ENCODE measurements at places on chromosomes 7 and 10. TPM values are rescaled to one million over a fixed set of nuclear protein-coding genes. Genes with fewer than 3 reads are reported as not detected.

DNA sequence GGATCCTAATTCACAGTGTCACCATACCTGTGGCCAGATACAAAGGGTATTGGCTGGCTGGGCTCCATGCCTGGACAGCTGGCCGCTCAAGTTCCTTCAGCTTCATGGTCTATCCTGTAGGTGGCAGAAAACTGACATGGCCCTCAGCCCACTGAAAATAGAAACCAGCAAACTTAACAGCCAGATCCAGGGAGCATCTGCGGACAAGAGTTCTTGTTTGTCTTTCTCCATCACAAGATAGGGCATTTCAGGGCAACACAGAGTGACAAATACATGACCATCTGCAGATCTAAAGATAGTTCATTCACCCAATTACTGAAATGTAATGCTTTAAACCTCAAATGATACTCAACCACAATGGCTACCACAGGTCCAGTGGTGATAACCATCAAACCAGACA lies 2.8 kb downstream of the SEC31B start:
- H3K4me1 ChIP-seq, result peaks cover 14% of the 10 kb centered on the region
- no peak overlapping the region for H3K4me3 ChIP-seq
- no peak overlapping the region for H3K27ac ChIP-seq
- DNase-seq, result no peak
- H3K36me3 ChIP-seq, result peaks cover 6% of the 10 kb centered on the region

DNA sequence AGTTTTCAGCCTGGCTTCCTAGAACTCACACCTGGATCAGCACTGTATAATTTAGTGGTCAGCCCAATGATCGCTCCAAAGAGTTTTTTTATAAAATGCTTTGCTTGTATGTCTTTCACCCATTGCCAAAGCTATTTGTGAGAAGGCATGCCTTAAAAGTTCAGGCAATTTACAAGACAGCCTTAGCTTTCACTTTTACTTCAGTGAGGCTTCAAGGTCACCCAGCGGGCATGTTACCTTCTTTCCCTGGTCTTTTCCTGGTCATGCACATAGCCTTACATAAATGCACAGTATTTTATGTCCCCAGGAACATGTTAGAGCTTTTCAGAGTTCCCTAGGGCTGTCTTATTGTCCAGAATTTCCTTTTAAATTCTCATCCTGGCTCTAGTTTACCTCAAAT lies 179.9 kb upstream of the TMEM72 start:
- DNase-seq, result no peak
- no peak overlapping the region for H3K4me3 ChIP-seq
- H3K27me3 ChIP-seq, result peaks cover under 1% of the 10 kb centered on the region
- no peak overlapping the region for H3K27ac ChIP-seq

Gene KEL
- total RNA-seq, result not detected

Gene MKI67
- total RNA-seq, result 0.91 TPM

Gene FGL2
- 217 TPM for total RNA-seq

DNA sequence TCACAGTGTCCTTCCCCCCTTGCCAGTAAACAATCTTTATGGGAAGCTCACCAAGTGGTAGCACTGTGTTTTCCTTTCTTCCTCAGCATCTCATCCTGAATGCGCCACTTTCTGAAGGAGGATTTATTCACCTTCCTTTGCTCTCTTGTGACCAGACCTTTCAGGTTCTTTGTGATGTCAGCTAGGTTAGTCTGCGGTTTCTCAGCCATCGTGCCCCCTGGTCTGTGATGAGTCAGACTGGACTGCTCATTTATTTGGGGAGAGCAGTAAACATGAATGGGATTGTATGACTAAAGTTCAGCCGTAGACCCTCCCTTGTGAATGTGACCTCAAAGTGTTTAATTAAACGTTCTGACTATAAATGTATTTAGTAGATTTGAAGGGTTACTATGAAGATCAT lies 235.1 kb upstream of the CELF2 start:
- H3K4me3 ChIP-seq, result no peak overlapping the region
- H3K27ac ChIP-seq, result no peak overlapping the region
- DNase-seq, result no peak
- no peaks in the 10 kb centered on the region for H3K36me3 ChIP-seq
- no peaks in the 10 kb centered on the region for H3K27me3 ChIP-seq
- H3K4me1 ChIP-seq, result peaks cover 2% of the 10 kb centered on the region

Gene HGF
- 5.2 TPM for total RNA-seq

Gene NEUROD6
- not detected for total RNA-seq

DNA sequence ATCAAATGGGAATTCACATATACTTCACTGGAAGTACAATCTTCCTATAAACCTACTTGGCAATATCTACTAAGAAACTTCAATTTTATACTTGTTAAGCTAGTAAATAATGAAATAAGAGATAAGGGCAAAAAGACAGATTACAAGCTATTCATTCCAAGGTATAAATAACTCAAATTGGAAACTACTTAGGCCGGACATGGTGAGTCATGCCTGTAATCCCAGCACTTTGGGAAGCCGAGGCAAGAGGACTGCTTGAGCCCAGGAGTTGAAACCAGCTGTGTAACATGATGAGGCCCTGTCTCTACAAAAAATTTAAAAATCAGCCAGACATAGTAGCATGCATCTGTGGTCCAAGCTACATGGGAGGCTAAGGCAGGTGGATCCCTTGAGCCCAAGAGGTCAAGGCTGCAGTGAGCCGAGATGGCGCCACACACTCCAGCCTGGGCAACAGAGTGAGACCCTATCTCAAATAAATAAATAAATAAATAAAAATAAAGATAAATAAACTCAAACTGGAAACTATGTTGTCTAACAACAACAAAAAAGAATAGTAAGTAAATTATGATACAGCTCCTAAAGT lies 37.6 kb downstream of the ARHGAP21 start:
- no peak overlapping the region for H3K4me3 ChIP-seq
- no peaks in the 10 kb centered on the region for H3K27me3 ChIP-seq
- H3K27ac ChIP-seq, result no peak overlapping the region
- H3K4me1 ChIP-seq, result peaks cover 22% of the 10 kb centered on the region
- no peak for DNase-seq

DNA sequence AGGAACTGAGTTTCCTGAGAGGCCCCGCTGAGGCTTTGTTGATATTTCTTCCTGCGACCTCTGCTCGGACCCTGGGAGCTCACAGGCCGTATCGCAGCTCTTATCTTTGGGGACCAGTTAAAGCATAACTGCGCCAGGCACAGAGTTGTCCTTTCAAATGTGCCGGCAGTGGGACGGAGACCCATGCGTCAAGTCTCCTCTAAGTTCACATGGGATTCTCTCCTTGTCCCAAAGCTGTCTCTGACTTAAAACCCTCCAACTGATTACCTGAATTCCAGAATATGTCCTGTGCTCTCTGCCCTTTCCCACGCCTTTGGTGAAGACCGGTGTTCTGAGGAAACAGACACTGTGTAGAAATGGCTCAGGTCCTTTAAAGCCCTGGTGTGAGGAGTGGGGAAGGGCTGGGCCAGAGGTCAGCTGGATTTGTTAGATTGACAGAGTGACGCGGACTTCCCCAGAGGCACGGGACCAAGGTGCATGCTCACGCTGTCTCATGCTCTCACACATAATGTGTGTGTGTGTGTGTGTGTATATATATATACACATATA lies 169.8 kb downstream of the EGFR start:
- H3K4me3 ChIP-seq, result no peak overlapping the region
- no peak overlapping the region for H3K27ac ChIP-seq
- H3K27me3 ChIP-seq, result no peaks in the 10 kb centered on the region
- peaks cover 22% of the 10 kb centered on the region for H3K36me3 ChIP-seq
- no peak for DNase-seq
- peaks cover 63% of the 10 kb centered on the region for H3K4me1 ChIP-seq

- no peak overlapping the region for H3K4me3 ChIP-seq
- H3K36me3 ChIP-seq, result no peaks in the 10 kb centered on the region
- H3K27ac ChIP-seq, result no peak overlapping the region
These were observed 289.0 kb downstream of the TWIST1 start for GRCh38 chr7:18828260-18828993.

Gene GPR26
- total RNA-seq, result not detected

Gene FFAR4
- not detected for total RNA-seq
